Right lobe of liver (tissue), 6 donors: ENCODE measurements at places on chromosomes 12 and 14.
A peak's percentile ranks its signal among the peaks of the same experiment; 100 is the strongest.

GRCh38 chr14:67738740-67739504 is 37.2 kb downstream of the RDH12 start:
- peak; percentile 81 for DNase-seq

DNA sequence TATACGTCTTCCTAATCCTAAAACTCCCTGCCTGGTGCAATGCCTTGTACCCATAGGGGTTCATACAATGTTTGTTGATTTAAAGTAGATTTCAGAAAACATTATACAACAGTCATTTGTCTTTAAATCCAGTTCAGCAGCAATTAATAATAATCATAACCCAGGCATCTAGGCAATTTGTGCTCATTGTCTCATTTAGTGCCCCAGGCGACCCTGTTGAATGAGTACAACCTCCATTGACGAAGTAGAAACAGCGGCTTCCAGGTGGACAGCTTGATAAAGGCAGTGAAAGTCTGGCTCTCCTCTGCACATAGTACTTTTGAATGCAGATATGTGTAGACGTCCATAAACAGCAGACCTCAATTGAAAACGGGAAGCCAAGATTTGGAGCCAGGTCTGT is 82.9 kb upstream of the CPM start:
- DNase-seq = no peak

DNA sequence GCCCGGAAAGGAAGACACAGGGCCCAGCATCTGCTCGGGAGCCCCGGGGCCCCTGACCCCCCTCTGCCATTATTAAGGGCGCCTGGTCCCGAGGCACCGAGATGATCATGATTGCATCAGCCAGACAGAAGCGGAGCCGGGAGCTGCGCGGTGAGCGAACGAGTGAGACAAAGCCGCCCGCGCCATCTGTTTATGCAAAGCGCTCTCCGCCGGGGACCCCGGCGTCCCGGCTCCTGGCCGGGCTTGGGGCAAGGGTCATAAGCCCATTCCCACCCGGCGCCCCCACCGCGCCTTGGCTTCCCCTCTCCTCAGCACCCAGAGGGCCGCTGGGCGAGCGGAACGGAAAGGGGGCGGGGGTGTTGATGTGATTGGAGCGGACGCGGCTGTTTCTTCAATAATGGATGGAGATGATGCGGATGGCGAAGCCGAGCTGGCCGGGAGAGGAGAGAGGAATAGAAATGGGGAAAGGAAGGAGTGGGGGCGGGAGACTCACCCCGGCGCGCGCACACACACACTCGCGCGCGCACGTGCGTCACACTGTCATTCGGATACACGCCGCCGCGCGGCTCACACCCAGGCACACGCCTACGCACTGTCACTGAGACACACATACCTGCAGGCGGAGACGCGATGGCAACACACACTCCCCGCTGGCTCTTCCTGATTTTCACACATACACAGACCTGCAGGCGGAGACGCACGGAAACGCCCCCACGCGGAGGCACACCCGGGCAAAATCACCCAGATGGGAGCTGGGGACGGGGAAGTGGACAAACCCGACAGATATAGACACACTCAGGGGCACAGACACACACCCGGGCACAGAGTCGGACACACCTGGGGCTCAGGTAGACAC is 10.7 kb downstream of the STAC3 start:
- no peak for DNase-seq

- DNase-seq = no peak
Observed at GRCh38 chr14:106625186-106625585, 1098.8 kb downstream of the TMEM121 start.

GRCh38 chr14:55441286-55441685 is 870 bp upstream of the TBPL2 start:
- DNase-seq = no peak

DNA sequence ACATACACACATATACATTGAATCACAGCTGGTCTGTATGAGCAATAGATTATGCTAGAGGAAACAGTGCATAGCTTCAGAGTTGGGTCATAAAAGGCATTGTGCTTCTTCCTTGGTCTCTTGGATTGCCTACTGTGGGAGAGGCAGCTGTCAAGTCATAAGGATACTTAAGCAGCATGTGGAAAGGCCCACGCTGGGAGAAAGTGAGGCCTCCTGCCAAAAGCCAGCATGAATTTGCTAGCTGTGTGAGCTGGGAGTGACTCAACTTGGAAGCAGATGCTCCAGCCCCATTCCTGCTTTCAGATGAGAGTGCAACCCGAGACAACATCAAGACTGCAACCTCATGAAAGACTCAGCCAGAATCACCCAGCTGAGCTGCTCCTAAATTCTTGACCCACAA is 311.9 kb upstream of the TBX3 start:
- no peak for DNase-seq

DNA sequence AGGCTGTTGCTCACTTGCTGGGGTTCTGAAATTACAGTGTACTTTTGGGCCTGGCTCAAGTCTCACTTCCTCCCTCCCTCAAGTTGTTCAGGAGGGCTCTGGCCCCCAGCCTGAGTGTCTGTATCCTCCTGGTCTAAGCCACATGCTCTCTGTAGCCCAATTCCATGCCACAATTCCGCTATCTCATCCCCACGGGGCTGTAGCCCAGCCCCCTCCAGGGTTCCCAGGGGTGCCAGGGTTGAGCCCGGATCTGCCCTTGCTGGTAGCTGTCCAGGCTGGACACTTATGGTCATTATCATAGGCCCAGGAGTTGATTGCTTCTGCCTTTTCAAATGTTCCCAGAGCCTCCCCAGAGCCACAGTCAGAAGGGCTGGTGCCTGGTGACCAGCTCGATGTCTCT is 65.3 kb downstream of the PRIMA1 start:
- DNase-seq = no peak

- no peak for DNase-seq
Observed at GRCh38 chr12:457676-458075, 2.1 kb upstream of the B4GALNT3 start.

DNA sequence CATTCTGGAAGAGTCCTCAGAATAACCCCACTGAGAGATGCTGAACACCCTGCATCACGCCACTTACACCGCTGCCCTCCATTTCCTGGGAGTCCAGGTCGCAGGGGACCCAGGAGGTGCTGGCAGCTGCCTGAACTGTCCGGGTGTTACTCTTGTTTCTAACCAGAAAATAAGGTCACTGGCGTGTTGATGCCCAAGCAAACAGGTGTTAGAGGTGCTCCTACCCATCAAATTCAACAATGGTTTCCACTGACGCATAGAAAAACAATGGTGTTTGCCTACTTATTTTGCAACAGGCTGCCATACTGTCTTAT is 23.8 kb downstream of the PITPNM2 start:
- no peak for DNase-seq

GRCh38 chr12:13962699-13963098 is 18.7 kb downstream of the GRIN2B start:
- no peak for DNase-seq

GRCh38 chr12:59414051-59414450 is 181.8 kb upstream of the SLC16A7 start:
- DNase-seq = no peak

- DNase-seq = no peak
Observed at GRCh38 chr14:103312006-103312635, 21.9 kb upstream of the EIF5 start.

DNA sequence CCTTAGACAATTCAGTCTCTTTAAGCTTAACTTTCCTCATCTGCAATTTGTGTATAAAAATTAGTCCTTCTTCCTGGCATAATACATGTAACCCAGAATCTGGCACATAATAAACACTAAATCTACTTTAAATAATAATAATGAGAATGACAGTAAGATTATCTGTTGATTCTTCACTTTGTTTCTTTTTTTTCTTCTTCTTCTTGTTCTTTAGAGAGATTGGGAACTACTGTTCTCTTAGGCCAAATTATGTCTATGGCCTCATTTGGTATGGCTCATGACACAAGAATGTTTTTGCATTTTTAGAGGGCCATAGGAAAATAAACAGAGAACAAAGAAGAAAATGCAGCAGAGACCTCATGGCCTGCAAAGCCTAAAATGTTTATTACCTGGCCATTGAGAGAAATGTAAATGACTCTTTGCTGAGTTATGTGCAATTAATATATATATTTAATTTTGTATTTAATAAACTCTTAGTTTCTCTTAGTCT is 275.8 kb downstream of the SLC6A15 start:
- no peak for DNase-seq

- no peak for DNase-seq
Observed at GRCh38 chr14:65847075-65847847, 434.7 kb downstream of the FUT8 start.

DNA sequence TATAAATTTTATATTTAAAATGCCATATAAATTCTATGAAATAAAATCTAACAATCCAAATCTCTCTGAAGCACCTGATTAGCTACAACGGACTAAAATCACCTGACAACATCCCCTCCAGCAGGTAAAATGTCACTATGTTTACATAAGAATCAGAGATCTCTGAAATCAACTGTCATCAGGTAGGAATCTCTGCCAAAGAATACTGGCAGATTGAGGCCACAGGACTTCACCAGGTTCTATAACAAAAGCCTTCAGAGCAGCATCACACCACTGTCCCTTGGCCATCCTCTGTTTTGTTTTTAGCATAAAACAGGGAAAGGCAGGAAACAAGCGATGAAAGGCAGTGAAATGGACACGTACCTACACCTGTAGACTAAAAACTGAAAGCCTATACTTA is 22.1 kb downstream of the FGD6 start:
- no peak for DNase-seq

- no peak for DNase-seq
Observed at GRCh38 chr14:30521899-30522736, 36.8 kb upstream of the G2E3 start.

- DNase-seq = no peak
Observed at GRCh38 chr12:78580296-78580695, 284.3 kb upstream of the SYT1 start.

DNA sequence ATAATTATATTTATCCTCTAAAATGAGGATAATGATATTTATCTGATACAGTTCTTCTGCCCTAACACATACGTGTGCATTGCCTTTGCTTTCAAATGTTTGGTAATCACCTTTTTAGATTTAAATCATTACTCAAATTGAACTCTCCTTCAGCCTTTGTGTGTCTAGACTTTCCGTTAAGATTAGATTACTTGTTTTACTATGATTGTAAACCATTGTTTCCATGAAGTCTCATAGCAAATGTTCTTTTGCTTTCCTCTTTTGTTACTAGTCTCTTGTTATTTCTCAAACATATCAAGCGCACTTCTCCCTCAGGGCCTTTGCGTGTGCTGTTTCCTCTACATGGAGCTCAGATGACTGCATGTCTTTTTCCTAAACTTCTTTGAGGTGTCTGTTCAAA is 63.7 kb downstream of the ETV6 start:
- no peak for DNase-seq

DNA sequence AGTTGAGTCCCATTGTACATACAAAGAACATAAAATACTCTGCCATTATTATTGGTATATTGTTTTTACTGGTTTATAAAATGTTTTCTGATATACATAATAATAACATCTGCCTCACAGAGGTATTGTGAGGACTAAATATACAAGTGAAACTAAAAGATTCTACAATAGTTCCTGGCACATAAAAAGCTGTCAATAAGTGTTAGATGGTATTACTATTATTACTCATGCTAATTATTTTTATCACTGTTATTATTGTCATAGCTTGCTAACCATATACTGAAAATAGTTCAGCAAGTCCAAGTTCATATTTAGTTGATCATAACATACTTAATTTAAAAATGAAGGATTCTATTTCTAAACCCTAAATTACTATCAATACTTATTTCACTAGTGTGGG is 34.4 kb downstream of the BTG1 start:
- no peak for DNase-seq

DNA sequence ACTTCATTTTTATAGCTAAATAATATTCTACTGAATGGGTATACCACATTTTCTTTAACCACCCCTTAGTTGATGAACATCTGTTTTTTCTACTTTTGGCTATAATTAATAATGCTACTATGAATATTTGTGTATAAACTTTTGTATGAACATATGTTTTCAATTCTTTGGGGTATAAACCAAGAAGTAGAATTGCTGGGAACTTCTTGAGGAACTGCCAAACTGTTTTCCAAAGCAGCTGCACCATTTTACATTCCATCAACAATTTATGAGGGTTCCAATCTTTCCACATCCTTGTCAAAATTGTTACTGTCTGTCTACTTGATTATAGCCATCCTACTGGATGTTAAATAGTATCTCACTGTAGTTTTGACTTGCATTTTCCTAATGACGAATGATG is 221.8 kb downstream of the PRKD1 start:
- DNase-seq = no peak

DNA sequence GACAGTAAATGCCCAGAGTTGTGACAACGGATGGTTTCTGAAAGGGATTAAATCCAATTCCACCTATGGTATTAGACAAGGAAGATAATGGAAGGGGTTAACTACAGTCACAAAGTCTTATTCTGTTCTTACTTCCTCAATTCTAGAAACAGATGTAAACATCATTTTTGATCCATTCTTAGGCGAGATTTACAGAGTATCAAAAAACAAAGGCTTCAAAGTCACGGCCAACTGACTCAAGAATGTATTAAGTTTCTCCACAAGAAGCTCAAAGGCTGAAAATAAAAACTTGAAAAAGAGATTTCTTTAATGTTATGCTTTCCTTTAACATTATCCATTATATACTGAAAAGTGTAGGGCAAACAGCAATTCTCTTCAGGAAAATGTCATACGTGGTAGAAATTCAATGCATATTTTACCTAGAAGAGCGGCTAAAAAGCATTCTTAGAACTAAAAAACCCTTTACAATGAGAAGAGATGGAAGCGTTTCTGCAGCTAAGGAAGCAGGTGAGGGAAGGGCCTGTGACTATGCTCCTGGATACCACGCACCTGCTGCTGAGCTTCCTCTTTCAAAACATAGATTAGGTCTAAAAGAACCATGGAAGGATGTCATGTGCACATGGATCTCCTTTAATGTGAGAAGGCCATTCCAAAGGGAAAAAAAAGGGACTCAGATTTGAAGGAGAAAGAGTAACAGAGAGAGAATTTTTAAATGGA is 185.8 kb downstream of the STXBP6 start:
- no peak for DNase-seq

- DNase-seq = no peak
Observed at GRCh38 chr12:6724409-6724797, 557 bp downstream of the COPS7A start.

GRCh38 chr12:48351022-48351708 is 446 bp upstream of the ZNF641 start:
- peak; percentile 87 for DNase-seq

DNA sequence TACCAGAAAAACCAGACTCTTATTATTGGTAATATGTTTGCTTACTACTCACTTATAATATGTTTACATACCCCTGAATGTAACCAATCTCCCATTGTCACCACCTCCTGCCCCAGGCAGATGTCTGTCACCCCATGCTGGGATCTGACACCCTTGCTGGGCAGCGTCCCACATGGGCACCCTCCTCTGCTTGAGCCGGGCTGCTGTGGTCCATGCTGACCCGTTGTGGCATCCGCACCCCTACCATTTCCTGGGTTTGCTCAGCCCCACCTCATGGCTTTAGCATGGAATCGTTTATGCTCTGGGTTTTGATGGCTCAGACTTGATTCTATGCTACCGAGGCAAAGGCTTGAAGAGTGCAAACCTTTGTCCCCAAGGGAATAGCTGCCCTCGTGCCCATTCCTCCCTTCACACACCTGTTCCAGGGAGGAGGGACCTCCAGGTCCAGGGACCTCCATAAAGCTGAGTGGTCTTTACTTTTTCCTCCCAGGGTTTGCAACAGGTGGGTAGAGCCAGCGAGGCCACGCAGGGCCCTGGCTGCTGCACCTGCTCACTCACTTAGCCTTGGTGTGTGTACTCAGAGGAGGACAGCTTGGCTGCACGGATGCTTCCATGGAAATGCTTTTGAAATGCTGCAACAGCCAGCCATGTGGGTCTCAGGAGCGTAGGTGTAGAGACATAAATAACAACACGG is 68.7 kb downstream of the PRMT8 start:
- no peak for DNase-seq

- DNase-seq = no peak
Observed at GRCh38 chr14:32825058-32825457, 113.6 kb upstream of the NPAS3 start.
